ENCODE measurements at places on chromosomes 4 and X. TPM values are rescaled to one million over a fixed set of nuclear protein-coding genes. Genes with fewer than 3 reads are reported as not detected.

The MTMR8 gene
- 4.3 TPM for total RNA-seq

The GPR173 gene
- total RNA-seq = 7.1 TPM

The EFHC2 gene
- 0.84 TPM for total RNA-seq

The FGG gene
- total RNA-seq = not detected

The TSPAN7 gene
- total RNA-seq = 35.2 TPM

The MND1 gene
- 0.81 TPM for total RNA-seq

The FGF16 gene
- 4.6 TPM for total RNA-seq

The LARP7 gene
- total RNA-seq = 38.6 TPM

The USP17L11 gene
- not detected for total RNA-seq

The CDKL5 gene
- 21.9 TPM for total RNA-seq

The SPATA4 gene
- total RNA-seq = not detected

The NMU gene
- not detected for total RNA-seq

The NR3C2 gene
- 22.9 TPM for total RNA-seq

The CFAP47 gene
- total RNA-seq = 0.09 TPM

The PTCHD1 gene
- total RNA-seq = 0.51 TPM

The RBM46 gene
- not detected for total RNA-seq

The ATP1B4 gene
- total RNA-seq = not detected

The CCDC110 gene
- 3.8 TPM for total RNA-seq

The STK32B gene
- 4.1 TPM for total RNA-seq

The UGT2B10 gene
- not detected for total RNA-seq

The FBXO8 gene
- 27.3 TPM for total RNA-seq

The MGARP gene
- total RNA-seq = 2.2 TPM

The ZCCHC4 gene
- total RNA-seq = 13.5 TPM

The SSX2B gene
- not detected for total RNA-seq

The ERAS gene
- total RNA-seq = not detected

The HUWE1 gene
- 196 TPM for total RNA-seq

The FHIP1A gene
- 6.2 TPM for total RNA-seq

The SMPX gene
- total RNA-seq = 0.81 TPM

The TCEAL3 gene
- total RNA-seq = 34.6 TPM

The ZCCHC18 gene
- total RNA-seq = 3.5 TPM

The KIAA1210 gene
- total RNA-seq = not detected

The RAB39B gene
- total RNA-seq = 0.72 TPM

The DNAAF6 gene
- total RNA-seq = not detected

The SRPX gene
- 110 TPM for total RNA-seq

The NOX1 gene
- not detected for total RNA-seq

The PNMA3 gene
- 0.13 TPM for total RNA-seq

The GPRASP2 gene
- 10.7 TPM for total RNA-seq

The GLOD5 gene
- not detected for total RNA-seq

The RHOXF2 gene
- not detected for total RNA-seq

The HSFX3 gene
- not detected for total RNA-seq

The ADH1B gene
- total RNA-seq = 502 TPM

The ZNF718 gene
- total RNA-seq = 11.8 TPM

The PCSK1N gene
- 0.45 TPM for total RNA-seq

The CXCL13 gene
- not detected for total RNA-seq

The PLAC1 gene
- total RNA-seq = not detected

The CSAG3 gene
- not detected for total RNA-seq

The DNASE1L1 gene
- total RNA-seq = 29.0 TPM

The ARHGAP36 gene
- not detected for total RNA-seq

The STARD8 gene
- 17.9 TPM for total RNA-seq

The HPGDS gene
- total RNA-seq = 3.2 TPM

The GJB1 gene
- not detected for total RNA-seq

The BMX gene
- 3.7 TPM for total RNA-seq

The SHROOM2 gene
- 2.1 TPM for total RNA-seq

The AR gene
- total RNA-seq = 12.8 TPM

The PCDH18 gene
- total RNA-seq = 36.9 TPM

All from aorta (tissue), 5 donors.